ENCODE measurements at places on chromosomes 12 and 14.

- DNase-seq, result peak; percentile 51
Observed at GRCh38 chr12:116955382-116956021, 44.8 kb downstream of the FBXW8 start.

- DNase-seq, result no peak
Observed at GRCh38 chr12:115451151-115451779, 767.3 kb upstream of the TBX3 start.

DNA sequence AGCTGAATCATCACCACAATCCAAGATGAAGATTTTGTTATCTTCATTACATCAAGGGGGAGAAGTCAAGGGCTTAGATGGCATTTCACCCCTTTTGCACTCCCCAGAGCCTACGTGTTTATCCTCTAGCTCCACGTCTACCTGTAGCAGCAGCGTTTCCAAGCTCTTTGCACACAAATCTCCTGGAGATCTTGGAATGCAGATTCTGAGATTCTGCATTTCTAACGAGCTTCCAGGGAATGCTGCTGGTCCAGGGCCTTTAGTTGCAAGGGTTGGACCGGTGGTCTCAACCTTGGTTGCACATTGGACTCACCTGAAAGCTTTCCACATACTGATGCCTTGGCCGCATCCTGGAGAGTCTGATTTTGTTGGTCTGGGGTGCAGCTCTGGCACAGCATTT is 49.5 kb upstream of the STON2 start:
- no peak for DNase-seq

GRCh38 chr12:28446031-28446430 is 255.8 kb downstream of the CCDC91 start:
- peak; percentile 19 for DNase-seq

- DNase-seq, result no peak
Observed at GRCh38 chr12:127912035-127912665, 354.8 kb upstream of the TMEM132C start.

DNA sequence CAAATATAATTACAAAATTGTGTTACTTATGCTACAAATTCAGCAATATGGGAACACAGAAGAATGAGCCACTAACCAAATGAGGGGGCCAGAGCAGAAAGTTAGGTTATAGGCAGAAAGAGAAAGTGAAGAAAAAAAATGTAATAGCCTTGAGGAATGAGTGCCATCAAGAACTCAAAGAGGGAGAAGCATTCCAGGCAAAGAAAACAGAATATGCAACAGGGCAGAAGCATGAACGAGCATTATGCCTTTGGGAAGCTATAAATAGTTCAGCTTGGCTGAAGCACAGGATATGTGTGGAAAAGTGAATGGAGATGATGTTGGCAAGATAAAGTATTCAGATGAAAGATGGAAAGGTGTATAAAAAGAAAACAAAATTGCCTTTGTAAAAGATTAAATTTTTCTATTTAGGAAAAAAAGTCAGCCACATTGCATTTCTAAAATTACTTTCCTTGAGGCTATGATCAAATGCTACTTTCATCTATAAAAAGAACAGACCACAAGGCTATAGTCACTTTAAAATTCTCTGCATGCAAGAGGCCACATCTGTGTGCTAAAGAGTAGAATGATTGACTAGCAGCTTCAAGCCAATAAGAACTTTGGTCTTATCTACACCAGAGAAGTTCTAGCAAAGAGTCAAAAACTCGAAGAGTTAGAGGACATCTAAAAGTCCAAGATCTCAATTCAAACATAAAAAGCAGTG is 193.6 kb upstream of the GARIN6 start:
- DNase-seq, result peak; percentile 56

DNA sequence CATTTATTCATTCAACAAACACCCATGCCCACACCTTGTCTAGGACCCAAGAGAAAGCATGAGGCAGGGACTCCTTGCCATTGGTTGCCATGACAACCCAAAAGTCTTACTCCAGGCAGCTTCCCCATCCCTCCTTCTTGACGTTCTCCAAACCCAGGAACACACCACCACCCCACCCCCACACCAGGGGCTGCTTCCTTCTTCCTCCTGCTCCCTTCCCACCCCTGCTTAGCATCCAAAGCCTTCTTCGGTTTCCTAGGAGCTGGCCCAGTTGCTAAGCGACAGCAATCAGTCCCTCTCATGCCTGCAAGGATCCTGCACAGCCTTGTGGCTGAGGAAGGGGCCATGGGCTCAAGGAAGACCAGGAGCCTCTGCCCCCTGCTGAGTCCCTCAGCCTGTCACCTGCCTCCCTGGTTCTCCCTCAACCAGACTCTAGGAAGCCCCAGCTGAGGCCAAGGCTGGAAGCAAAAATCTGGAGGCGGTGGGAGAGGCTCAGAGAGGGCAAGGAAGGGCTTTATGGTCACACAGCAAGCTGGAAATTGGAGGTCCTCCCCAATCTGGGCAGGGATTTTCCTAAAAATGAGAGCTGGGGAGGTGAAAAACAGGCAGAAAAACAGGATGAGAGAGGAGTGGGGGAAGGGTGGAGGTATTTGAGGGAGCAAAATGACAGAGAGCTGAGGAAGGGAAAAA is 15.4 kb downstream of the RASAL1 start:
- DNase-seq, result no peak

- peak; percentile 36 for DNase-seq
Observed at GRCh38 chr14:92323011-92323915, at the start of gene SLC24A4. SLC24A4 (plus strand) TSS chr14:92323165; CDS start chr14:92323831, 666 bp downstream.

GRCh38 chr12:56718636-56719035 is 6.5 kb downstream of the NACA start:
- no peak for DNase-seq

DNA sequence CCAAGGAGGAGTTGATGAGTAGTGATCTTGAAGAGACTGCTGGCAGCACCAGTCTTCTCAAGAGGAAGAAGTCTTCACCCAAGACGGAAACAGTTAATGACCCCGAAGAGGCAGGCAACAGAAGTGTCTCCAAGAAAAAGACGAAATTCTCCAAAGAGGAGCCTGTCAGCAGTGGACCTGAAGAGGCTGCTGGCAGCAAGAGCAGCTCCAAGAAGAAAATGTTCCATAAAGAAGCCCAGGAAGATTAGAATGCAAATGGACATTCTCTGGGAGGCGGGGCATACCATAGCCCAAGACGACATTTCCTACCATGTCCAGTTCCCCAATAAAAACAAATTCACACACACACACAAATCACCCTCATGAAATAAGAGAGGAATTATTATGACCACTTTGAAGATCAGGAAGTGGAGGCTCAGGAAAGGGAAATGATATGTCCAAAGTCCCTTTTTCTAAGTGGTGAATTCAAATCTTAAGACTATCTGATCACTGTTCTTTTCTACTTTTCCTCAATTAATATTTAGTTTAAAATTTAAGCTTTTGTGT is 131.8 kb downstream of the PAWR start:
- DNase-seq, result no peak

GRCh38 chr12:40104461-40105264 is 1.2 kb downstream of the SLC2A13 start:
- DNase-seq, result no peak

- DNase-seq, result peak; percentile 78
Observed at GRCh38 chr12:129701631-129702101, 202.2 kb downstream of the TMEM132D start.

DNA sequence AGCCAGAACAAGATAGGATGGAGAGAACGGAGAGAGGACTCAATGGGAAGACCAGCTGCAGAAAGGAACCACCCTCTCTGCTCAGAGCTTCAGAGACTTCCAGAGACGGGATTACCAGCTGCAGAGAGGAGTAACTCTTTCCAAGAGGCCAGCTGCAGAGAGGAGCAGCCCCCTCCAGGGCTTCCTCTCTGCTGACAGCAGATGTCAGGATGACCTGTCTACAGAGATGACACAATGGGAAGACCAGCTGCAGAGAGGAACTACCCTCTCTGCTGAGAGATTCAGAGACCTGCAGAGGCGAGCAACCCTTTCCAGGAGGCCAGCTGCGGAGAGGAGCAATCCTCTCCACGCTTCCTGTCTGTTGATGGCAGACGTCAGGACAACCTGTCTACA is 61.8 kb downstream of the KLRG1 start:
- DNase-seq, result no peak

- no peak for DNase-seq
Observed at GRCh38 chr12:100474617-100475016, 951 bp downstream of the NR1H4 start.

- no peak for DNase-seq
Observed at GRCh38 chr14:21210023-21210422, 54.2 kb upstream of the OR5AU1 start.

DNA sequence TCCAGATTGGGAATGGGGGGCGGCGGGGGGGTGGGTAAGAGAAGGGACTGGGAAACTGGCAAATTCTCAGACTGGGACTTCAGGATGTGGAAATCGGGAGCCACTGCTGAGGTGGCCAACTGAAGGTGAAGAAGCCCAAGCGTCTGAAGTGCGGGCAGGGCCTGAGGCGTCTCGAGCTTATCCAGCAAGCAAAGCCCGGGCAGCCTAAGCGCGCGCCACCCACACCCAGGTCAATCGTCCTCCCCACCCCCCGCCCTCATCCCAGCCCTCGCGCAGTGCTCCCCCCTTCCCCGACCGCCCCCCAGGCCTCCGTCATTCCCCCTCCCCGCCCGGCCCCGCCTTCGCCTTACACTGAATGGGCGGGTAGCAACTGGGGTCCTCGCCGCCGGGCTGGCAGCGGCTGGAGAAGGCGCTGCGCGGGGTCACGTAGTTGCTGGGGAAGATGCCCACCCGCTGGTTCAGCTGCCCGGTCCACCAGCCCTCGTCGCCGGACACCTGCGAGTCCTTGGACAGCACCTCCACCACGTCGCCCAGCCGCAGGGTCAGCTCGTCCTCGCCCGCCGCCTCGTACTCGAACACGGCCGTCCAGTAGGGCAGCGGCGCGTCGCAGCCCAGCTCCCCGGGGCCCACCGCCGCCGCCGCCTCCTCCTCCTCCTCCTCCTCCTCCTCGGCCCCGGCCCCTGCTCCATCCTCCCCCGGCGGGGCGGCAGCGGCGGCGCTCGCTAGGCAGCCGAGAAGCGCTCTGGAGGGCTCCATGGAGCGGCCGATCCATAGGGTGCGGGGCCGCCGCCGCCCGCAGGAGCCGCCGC is 693 bp downstream of the MAP3K9 start:
- DNase-seq, result peak; percentile 36

GRCh38 chr12:65946821-65947220 is 122.5 kb downstream of the HMGA2 start:
- peak; percentile 29 for DNase-seq

- DNase-seq, result no peak
Observed at GRCh38 chr14:69370061-69370460, 28.0 kb downstream of the ERH start.

DNA sequence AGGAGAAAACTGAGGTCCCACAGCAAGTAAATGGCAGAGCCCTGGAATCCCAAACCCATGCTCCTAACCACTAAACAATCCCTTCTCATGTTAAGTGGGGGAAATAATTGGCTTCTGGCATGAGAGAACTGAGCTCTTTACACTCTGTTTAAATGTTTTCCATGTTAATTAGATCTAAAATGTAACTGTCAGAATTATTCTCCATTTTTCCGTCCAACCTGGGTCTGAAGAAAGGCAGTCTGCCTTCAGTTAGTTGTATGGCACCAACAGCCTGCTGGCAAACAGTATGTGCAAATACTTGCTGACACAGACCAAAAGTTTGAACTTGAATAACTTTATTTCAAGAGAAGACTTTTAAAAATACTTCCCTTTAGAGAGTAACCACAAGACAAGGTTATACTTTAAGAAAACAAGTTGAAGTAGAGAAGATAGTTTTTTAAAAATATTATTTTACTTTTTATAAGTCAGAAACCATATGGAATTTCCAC is 59.7 kb downstream of the E2F7 start:
- no peak for DNase-seq

GRCh38 chr14:24139272-24139934 is 2.0 kb downstream of the EMC9 start:
- no peak for DNase-seq

GRCh38 chr12:50050119-50050385 is 7.3 kb upstream of the ASIC1 start:
- DNase-seq, result no peak

DNA sequence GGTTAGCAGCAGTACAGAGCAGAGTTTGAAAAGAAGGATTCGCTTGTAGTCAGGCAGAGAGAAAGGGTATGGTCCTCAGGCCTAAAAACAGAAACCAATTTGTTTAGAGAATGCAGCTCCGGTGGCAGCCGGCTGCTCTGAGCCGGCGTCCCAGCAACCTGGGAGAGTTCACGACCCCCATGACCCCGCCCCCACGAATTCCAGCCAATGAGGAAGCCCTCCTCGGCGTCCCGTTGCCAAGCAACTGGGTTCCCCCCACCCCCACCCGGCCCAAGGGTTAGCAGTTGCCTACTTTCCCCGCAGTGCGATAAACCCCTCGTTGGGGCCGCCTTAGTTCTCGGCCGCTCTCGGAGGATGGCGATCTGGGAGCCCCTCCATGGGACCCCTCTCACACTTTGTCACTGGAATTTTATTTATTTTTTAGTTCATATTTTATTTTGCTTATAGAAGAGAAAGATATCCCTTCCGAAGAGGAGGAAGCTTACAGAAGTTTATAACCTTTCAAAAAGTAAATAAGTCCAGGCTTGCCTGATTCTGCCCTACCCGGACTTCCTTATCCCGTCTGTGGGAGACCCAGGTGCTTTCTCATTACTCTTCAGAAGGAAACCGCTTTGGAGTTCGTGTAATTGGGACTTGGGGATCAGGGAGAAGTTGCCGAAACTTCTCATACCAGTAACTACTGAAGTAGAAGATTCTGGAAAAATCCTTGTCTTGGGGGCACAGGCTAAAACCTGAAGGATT is at the start of gene CCDC60:
Gene CCDC60, plus strand, starts transcription at position 300 of the 741 bp plus-strand sequence. CDS start 448 bp downstream, outside the sequence.
- no peak for DNase-seq

DNA sequence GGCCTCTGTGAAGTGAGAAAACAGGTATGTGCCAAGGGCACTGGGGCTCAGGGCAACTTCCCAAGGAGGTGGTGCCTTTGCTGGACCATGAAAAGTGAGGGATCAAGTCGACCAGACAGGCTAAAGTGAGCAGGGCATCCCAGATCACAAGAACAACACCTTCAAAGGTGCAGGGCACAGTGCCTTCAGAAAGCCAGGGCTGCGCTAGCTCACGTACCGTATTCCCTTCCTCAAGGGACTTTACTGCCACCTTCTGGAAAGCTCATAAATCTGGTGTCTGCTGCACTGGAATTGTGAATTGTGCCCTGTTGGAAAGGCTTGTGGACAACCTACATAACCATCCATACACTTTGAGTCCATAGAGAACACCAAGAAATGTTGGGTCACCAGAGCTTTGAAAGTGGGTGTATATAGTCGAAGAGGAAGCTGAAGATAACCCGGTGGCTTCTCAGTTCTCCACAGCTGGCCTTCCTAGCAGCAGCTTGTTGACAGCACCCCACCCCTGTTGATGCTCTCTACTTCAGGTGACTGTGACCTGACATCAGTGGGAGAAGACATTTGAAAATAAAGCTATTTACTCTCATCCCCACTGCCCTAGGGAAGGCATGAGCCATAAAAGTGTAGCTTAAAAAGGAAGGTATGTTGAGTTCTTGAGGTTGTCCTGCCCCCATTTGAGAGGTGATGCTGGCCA is 24.5 kb downstream of the FIGNL2 start:
- peak; percentile 80 for DNase-seq

Measured in adipocyte (in vitro differentiated cells).